ENCODE measurements at places on chromosomes 1 and 21.

DNA sequence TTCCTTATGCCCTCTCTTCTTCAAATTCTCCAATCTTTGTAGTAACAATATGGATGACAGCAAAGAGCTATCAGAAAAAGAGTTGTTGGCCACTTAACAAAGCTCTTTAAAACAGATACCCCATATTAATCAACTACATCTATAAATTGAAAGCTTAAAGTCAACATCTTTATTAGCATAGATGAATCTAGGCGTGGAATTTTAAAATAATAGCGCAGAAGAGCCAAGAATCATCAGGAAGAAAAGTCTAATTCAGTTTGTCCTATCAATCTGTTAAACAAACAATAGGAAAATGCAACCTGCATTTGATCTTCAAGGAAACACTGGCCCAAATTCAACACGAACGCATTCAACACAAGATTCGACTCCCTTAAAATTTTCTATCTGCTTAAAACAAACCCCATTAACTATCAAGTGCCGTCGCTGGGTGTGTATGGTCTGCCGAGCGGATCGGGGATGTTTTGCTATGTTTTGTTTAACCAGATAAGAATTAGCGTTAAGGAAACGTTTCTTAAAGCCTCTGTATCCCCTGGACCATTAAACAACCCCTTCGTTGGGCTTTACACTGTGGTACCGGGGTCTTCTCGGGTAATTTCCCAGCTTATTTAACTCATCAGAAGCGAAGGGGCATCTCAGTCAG is 1.0 kb downstream of the LYST start:
- no peak for DNase-seq

GRCh38 chr1:1099506-1100183 is 16.2 kb downstream of the C1orf159 start:
- DNase-seq: no peak

DNA sequence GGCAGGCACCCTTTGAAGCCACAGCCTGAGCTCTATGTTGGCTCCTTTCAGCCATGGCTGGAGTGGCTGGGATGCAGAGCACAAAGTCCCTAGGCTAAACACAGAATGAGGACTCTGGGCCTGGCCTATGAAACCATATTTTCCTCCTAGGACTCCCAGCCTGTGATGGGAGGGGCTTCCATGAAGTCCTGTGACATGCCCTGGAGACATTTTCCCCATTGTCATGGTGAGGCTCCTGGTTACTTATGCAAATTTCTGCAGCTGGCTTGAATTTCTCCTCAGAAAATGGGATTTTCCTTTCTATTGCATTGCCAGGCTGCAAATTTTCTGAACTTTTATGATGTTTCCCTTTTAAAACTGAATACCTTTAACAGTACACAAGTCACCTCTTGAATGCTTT is 61.3 kb downstream of the VCAM1 start:
- DNase-seq: no peak

DNA sequence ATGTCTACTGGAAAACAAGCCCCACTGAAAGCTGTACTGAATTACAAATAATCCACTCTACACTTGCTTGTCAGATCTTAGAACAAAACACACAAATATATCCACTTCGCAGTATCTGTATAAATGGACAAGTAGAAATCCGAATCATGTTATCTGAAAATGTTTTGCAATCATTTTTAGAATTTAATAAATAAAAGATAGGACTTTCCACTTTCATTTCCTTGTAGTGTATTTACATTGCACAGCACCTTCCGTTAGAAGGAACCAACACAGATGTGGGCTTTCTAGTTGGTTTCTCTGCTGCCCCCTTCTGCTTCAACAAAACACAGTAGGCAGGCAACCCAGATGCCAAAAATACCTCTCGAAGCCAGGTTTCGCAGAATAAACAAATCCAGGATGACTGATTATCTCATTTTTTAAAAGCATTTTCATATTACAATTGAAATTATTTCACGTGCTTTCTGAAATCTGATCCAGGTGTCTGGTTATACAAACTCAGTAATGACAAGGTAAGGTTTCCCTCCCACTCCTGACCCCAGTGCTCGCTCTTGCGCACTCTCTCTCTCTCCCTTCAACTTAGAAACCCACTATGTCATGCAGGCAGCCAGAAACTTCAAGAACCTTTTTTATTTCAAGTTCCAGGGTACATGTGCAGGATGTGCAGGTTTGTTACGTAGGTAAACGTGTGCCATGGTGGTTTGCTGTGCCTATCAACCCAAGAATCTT is 389.9 kb downstream of the SMYD3 start:
- peak; percentile 10 for DNase-seq

GRCh38 chr1:231534703-231535159 is 6.3 kb downstream of the TSNAX start:
- DNase-seq: no peak

- DNase-seq: no peak
Measured at GRCh38 chr1:23699280-23700179, 7.9 kb downstream of the RPL11 start.

DNA sequence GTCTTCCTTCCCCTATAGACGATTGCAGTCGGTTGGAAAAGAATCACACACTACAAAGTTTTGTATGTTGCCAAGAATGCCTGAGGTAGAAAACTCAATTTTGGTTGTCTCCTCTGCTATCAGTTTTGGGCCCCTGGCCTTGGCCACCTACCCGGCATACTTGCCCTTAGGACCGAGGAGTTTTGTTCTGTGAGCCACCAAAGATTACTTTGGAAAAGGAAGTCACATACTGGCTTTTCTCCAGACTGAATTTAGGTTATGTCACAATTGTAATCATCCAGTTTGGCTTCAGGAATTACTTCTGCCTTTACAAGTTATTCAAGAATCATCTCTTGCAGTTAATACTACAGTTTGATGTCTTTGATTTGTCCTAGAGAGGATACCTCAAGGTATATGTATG is 71.4 kb downstream of the RGL1 start:
- DNase-seq: no peak

DNA sequence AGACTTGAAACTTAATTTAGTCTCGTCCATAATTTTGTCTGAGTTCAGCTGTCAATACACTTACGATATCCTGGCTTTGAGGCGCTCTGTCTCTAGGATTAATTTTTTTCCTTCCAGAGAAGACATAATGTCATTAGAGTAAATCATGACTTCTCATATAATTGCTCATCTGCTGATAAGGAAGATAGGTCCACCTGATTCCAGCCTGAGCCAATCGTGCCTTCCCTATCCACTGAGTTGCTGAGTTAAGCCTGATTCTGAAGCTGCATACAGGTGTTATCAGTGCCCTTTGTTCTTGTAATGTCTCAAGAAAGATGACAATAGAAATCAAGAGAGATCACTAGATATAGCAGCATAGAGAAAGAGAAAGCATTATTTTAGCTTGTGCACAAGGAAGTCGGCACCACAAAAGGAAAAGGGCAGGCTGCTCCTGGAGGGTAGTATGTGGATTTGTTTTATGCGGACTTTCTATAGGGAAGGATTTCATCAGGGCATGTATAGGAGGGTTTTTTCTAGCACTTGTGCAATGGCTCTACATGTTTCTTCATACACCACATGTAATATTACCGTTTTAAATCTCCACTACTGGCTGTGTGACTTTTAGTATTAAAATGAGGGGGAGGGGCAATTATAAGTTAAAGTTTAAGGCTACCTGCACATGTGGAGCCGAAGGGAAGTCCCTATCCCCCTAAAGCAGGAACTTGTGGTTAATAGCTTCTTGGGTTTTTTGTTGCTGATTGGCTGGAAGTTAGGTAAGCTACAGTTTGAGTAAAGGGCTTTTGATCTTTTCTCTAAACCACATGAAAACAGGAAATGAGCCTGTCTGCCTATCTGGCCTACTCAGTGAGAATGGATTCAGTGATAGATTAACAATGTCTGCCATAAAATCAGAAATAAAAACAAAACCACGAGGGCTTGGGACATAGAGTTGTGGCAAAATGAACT is 133.4 kb downstream of the PLPPR5 start:
- DNase-seq: no peak

DNA sequence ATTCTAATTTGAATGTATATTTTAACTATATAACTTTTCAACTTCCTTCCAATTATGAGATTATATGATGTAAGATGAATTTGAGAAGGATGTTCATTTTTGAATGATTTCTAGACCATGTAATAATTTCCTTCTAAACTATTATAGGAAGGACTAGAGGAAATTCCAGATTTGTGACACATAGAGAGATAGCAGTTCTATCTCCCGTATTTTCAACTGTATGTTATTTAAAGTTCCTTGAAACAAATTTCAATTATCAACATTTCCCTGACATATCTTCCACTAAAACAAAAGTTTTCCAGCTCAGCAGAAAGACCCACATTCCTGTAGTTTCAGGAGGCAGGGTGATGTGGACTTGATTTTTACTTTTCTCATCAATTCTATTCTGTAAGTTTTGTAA is 396.7 kb upstream of the C1orf87 start:
- DNase-seq: no peak

- DNase-seq: no peak
Measured at GRCh38 chr1:58890609-58891008, 106.8 kb upstream of the JUN start.

GRCh38 chr1:215704089-215704860 is 137.2 kb downstream of the KCTD3 start:
- DNase-seq: no peak

GRCh38 chr1:60762176-60762575 is 320.2 kb upstream of the NFIA start:
- DNase-seq: peak; percentile 23

GRCh38 chr1:214101828-214102227 is 114.1 kb downstream of the PROX1 start:
- DNase-seq: no peak

- DNase-seq: no peak
Measured at GRCh38 chr1:32743380-32744070, 41.0 kb upstream of the SYNC start.

DNA sequence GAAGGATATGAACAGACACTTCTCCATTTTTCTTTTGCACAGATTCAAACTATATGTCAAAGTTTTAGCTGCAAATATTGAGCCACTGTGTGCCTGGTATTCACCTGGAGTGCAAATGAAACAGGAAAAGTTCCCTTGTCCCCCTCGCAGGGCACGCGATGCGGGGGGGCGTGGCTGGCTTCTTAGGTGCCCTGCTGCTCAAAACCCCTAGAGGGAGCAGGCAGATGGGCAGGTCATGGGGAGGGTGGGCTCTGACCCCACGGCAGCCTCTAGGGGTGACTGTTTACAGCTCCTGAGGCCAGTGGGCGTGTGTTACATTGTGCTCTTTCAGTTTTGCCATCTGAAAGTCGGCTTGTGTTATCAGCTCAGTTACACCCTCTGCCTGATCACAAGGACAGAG is 931.2 kb upstream of the B3GALT2 start:
- DNase-seq: no peak

All from fibroblast of skin of left biceps (primary cell).